ENCODE measurements at places on chromosomes 3 and 15.

- no peak for DNase-seq
Observed at GRCh38 chr3:61200270-61200669, 51.0 kb downstream of the FHIT start.

- DNase-seq, result no peak
Observed at GRCh38 chr3:12681943-12682390, 18.1 kb upstream of the RAF1 start.

DNA sequence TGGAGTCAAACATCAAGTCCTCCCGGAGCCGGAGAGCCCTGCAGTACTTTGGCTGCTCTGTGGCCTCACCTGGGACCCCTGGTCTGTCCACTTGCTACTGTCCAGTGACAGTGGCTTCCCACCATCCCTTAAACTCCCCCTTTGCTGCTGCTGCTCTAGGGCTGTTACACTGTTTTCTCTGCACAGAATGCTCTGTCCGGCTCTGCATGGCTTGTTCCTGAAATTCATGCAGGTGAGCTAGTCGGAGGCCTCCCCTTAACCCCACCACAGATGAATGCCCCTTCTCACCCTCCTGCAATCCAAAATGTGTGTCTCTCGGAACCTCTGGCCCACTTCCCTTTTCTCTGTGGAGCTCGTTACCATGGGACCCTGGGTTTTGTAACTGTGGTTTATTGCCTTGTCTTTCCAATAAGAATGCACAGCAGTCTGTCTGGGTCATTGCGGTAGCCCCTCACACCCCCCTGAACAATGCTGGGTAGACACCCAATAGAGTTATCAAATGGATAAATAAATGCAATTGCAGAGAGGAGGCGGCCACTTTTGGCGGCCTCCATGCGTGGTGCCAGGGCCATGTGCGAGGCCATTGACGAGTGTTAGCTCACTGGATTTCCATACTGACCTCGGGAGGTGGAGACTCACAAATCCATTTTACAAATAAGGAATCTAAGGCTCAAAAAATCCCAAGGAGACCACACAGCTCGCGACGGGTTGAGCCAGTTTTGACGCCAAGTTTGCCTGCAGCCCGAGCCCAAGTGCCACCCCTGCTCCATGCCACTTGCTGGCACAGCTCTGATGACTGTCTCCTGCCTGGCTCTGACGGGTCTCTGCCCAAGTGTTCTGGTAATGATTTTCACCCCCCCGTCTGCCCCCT lies 48.5 kb downstream of the RGMA start:
- DNase-seq, result no peak

GRCh38 chr15:62068810-62069167 lies 2.0 kb downstream of the C2CD4A start:
- DNase-seq, result no peak

DNA sequence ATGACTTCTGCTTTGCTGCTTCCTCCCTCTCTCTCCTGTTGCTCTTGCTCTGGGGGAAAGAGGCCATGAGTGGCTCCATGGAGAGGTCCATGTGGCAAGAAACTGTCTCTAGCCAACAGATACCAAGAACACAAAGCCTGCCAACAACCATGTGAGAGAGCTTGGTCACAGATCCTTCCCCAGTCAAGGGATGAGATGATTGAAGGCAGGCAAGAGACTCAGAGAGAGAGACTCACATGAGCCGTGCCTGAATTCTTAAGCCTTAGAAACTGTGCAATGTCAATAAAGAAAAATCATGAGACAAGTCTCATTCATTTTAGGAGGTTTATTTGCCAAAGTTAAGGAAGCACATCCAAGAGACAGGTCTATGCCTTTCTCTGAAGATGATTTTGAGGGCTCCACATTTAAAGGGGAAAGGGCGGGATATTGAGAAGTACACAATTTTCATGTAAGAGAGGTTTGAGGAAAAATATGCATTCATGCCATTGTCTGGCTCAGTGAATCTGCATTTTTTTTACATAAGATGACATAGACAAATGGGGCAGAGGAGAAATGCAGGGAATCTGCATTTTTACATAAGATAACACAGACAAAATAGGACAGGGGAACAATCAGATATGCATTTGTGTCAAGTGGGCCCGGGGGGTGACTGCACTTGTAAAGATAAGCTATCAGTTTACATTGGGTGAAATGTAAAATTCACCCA lies 59.5 kb upstream of the SUCLG2 start:
- DNase-seq, result no peak

DNA sequence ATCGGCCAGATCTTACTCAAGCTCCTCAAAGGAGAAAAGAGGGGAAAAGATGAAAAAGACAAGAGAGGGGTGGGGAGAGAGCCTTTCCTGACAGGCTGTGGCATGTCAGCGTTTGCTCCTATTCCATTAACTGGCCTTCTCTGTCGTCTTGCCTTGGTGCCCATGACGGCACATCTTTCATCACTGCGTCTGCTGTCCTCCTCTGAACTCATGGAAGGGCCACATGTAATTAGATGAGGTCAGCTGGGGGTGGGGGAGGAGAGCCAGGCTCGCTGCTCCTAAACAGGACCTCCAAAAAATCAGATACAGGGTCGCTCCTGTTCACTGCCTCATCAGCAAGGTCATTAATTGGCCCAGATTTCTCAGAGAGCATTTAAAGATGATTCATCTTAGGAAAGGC lies 49.7 kb downstream of the LRTM1 start:
- no peak for DNase-seq

DNA sequence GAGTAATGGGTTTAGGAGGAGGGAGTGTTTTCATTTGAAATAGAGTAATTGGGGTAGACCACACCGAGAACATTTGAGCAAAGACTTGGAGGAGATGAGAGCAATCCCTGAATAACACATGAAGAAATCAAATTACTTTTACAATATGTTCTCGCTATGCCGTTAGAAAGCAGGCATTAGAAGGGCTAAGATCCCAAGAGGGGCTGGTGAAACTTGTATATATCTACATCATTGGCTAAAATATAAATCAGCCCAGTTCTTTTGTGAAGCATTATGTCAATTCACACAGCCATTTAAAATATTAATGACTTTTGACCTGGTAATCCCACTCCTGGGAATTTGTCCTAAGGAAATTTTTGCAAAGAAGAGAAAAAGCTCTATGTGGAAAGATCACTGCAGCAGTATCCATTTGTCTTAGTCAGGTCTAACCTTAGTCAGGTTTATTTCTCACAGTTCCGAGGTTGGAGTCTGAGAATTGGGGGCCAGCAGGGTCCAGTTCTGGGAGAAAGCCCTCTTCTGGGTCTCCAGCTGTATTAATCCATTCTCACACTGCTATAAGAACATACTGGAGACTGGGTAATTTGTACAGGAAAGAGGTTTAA lies 31.0 kb downstream of the CCDC32 start:
- no peak for DNase-seq

DNA sequence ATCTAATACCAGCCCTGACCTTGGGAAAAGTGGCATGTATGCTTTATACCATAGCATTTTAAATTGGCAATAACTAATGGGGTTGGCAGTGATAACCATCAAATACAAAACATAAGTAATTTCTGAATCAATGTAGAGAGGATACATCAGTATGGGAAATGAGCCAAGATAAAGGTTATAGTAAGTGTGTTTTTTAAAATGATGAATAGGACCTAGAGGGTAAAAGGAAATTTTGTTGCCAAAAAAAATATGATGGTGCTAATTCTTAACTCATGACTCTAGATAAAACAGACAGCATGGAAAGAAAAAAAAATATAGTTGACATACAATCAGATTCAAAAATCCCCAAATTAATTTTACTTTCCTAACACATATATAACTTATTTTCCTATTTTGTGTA lies 75.4 kb upstream of the ROBO1 start:
- no peak for DNase-seq

GRCh38 chr15:63497642-63498467 lies 6.5 kb upstream of the USP3 start:
- peak; percentile 77 for DNase-seq

DNA sequence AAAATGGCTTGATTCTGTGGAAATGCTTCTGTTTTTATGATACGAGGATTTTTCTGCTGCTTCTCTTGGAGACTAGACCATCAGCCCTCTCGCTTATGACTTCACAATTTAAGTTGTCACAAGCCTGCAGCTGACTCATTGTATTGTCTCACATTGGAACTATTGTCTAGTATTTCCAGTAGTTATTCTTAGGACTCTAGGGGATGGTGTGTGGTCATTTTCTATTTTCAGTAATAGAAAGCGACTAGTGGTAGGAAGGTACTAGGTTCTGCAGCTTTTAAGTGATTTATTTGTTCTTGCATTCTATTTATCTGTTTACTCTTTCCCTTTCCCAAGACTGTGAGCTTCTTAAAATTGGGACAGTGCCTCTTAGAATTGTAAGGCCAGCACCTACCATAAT lies 66.3 kb upstream of the CRTC3 start:
- DNase-seq, result no peak

DNA sequence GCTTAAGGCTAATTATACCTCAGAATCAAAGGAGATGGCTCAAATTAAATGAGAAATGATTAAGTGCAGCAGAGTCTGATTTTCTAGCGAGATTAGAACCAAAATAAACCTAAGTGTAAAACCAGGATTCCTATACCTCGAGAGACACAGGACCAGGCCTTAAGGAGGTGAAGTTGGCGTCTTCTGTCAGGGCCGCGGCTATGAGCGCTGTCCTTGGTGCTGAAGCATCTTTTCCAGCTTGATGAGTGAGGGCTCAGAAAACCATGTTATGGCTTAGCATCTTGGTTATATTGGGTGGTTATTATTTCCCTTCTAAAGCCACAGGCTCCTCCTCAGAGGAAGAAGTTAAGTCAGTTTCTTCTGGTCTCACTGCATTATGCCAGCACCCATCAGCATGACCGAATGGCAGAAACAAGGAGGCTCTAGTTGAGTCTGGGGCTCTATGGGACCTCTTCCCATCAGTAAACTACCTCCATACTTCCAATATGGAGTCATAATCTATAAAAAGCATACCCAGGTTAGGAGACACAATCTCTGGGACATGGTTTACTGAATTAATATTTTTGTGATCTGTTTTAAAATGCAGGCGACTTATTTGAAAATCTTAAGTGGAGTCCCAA lies 120.1 kb upstream of the NMNAT3 start:
- peak; percentile 17 for DNase-seq

GRCh38 chr3:173599673-173600072 lies 202.1 kb downstream of the NLGN1 start:
- DNase-seq, result no peak

- no peak for DNase-seq
Observed at GRCh38 chr3:111246967-111247760, 175.5 kb downstream of the NECTIN3 start.

DNA sequence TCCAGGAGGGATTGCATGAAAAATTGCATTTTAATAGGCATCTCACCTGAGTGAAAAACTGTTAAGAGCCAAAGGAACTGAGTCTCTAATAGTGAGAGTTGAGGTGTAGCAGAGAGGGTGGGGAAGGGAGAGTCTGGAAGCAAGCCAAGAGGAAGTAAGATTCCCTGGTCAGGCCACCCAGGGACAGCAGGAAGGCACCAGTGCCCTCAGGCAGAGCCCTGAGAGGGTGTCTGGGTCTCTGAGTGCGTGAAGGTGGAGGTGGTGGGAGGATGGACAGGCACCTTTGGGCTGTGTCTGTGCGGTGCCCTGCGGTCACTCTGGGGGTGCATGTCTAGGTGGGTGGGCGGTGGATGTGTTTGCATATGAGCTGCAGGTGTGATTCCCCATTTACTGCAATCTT lies 300.4 kb upstream of the ROPN1 start:
- DNase-seq, result no peak

GRCh38 chr3:100732435-100732834 lies 23.1 kb downstream of the TFG start:
- DNase-seq, result no peak

DNA sequence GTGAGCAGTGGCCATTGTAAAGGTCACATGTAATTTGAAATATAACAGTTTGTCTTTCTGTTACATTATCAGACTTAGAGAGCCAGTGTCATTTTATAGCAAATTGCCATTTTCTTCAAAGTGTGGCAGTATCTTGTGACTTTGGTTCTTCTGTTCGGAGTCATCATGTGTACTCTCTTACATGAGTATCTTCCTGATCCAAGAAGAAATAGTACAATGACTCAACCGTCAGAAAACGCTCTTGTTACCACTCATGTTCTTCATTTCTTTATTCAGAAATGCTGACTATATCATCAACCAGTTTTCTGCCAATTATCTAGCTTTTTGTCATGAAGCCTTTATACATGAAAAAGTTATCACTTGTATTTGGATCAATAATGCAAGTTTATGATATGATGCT lies 93.6 kb upstream of the CGNL1 start:
- DNase-seq, result no peak

DNA sequence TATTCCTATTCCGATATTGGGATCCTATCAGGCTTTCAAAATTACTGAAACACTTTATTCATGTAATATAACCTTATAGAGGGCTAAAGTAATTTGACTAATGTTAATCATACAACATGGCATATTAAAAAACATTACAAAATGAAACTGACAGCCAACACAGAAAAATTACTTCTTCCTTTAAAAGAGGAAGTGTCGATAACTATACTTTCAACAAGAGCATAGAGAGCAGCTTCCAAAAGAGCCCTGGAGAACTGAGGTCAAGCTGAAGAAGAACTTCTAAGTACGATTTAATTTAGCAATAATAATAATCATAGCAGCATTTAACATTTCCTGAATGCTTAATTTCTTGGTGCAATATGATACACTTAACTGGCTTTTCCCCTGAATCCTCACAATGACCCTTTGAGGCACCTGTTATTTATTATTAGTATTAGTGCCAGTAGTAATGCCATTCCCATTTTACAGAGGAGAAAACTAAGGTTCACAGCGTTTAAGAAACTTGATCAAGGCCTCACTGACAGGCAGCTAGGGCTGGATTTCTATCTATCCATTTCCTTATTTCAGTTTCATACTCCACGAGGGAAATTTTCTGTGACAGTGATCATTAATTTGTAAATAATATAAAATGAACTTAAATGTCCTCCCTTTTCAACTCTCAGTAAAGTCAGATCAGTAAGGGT lies 181.6 kb downstream of the CFAP20DC start:
- DNase-seq, result no peak

DNA sequence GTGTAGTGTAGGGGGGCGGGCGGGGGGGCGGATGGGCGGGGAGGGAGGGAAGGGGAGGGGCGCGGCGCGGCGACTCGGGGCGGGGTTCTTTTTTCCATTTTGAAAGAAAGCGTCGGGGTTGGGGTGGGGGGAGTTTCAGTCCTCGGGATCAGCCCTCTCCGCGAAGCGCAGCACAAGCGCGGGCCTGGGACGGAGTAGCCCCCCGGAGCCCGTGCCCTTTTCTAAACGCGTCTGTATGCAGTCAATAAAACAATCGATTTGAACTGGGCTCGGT lies 6.1 kb downstream of the ISLR2 start:
- no peak for DNase-seq

- DNase-seq, result no peak
Observed at GRCh38 chr3:64306745-64307144, 81.5 kb upstream of the PRICKLE2 start.

GRCh38 chr3:113590983-113591382 lies 58.6 kb downstream of the SIDT1 start:
- no peak for DNase-seq

GRCh38 chr15:66574596-66574950 lies 8.8 kb upstream of the LCTL start:
- no peak for DNase-seq

DNA sequence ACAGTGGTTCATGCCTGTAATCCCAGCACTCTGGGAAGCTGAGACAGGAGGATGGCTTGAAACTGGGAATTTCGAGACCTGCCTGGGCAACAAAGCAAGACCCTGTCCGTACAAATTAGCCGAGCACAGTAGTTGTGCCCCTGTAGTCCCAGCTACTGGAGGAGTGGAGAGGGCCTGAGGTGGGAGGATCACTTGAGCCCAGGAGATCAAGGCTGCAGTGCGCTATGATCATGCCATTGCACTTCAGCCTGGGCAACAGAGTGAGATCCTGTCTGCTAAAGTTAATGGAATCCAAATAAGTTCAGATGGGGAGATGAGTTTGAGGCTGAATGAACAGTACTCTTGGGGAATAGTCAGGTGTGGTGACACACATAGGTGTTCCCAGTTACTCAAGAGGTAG lies 14.4 kb downstream of the TRIM71 start:
- no peak for DNase-seq

Measured in activated CD4-positive, alpha-beta memory T cell treated with anti-CD3 and anti-CD28 coated beads for 36 hours (primary cell).